ENCODE measurements at places on chromosomes 6 and 20.

GRCh38 chr6:74366634-74367033, 670.6 kb downstream of the CD109 start:
- no peak for DNase-seq

DNA sequence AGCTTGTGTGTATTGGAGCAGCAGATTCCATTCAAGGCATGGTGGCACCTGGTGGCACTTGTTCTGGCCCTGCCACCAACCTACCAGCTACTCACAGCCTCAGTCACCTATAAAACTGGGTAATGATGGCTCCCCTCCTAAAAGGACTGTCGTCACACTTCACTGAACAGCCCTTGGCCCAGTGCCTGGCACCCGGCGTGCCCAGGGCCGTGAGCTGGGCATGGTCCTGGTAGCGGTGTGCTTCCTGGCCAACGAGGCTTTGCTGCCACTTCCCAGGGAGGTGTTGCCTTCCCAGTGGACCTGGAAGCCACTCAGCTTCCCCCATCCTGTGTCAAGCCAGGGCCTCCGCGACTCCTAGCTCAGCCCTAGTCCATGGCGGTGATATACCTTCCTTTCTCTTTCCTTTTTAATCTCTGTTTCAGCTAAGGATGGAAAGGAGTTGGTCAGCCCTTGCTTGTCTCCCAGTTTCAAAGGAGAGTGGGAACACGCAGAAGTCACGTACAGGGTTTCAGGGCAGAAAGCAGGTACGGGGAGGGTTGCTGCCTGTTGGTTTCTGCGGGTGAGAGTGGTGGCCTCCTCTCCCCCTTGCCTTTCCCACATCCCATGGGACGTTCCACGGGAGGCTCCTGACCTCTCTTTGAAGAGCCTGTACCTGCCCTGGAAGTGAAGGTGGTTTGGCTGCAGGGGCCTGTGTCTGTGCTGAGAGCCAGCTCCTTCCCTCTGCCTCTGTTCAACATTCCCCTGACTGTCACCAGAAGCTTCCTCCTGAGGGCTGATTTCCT, 25.5 kb downstream of the ENTPD6 start:
- no peak for DNase-seq

DNA sequence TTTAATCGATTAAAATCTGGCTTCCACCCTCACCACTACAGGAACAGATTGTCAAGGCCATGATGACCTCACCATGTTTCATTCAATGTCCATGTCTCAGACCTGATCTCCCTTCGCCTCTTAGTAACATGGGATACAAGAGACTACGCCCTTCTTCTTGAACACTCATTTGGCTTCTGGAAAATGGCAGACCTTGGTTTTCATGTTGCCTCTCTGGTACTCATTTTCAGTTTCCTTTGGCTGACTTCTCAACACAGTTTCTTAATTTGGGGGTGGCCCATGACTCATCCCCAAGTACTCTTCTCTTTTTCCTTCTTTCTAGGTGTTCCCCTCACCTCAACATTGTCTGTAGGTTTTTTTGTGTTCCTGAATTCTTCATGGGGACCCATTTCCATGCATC, 22.7 kb downstream of the TMX4 start:
- DNase-seq = no peak

DNA sequence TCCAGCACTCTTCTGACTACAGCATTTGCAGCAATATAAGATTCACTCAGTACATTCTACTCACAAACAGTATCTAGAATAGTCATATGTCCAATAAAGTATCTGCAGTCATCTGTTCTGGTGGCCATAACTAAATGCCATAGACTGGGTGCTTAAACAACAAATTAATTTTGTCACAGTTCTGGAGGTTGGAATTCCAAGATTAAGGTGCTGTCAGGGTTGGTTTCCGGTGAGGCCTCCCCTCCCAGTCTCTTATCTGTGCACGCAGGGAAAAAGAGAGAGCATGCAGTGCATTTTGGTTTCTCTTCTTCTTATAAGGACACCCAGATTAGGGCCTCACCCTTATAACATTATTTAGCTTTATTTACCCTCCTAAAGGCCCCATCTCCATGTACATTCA, 21.3 kb upstream of the NUS1 start:
- no peak for DNase-seq

DNA sequence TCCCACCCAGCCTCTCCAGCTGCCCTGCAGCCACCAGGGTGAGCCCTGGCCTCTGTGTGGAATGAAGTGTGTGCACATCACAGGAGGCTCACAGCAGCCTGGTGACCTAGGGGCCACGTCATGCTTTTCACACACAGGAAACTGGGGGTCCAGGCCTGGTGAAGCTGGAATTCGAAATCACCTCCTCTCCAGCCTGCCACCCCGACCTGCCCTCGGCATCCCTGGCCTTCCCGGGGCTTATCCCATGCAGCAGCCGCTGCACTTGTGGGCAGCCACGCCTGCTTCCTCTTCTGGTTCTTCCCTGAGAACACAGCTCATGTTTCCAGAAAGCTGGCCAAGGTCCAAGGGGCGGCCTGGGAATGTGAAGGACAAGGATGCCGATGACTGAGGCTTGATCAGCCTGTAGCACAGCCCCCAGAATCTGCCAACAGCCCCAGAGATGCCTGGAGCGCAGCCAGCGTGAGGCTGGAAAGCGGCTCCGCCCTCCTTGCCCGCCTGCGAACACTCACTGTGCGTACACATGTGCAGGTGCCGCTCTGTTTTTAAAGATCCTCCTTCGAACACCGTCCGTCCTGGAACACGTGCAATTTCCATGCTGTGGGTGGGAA, 4.2 kb upstream of the NTSR1 start:
- DNase-seq = no peak

DNA sequence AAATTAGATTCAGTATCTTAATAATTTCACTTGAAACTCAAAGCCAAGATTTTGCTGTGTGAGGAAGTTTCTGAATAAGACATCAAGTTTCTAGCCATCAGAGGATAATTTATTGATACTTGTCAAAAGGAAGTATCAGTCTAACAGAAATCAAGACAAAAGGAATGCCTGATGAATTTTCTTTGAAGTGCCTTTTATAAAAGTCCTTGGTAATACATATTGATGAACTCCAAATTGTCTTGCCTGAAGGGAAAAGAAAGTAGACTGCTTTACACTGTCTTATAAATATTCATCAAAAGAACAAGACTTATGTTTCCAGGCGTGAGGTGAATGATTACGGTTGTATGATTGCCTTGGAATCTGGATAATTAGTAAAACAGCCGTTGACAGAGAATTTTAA, 986.0 kb upstream of the MAP3K7 start:
- no peak for DNase-seq

DNA sequence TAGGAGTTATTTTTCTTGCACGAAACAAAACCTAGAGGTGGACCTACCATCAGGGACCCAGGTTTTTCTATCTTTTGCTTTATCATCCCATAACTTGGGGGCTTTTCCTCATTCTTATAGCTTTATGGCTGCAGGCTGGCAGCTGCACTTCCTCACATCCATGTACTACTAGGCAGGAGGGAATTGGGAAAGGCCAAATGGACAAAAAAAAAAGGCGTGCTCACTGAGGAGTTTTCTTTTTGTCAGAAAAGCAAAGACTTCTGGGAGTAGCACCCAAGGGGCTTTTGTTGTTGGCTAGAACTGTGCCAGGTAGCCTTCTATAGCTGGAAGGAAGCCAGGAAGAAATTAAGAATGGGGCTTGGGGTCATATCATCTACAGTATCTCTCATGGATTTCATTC, 61.4 kb downstream of the SLX4IP start:
- no peak for DNase-seq

DNA sequence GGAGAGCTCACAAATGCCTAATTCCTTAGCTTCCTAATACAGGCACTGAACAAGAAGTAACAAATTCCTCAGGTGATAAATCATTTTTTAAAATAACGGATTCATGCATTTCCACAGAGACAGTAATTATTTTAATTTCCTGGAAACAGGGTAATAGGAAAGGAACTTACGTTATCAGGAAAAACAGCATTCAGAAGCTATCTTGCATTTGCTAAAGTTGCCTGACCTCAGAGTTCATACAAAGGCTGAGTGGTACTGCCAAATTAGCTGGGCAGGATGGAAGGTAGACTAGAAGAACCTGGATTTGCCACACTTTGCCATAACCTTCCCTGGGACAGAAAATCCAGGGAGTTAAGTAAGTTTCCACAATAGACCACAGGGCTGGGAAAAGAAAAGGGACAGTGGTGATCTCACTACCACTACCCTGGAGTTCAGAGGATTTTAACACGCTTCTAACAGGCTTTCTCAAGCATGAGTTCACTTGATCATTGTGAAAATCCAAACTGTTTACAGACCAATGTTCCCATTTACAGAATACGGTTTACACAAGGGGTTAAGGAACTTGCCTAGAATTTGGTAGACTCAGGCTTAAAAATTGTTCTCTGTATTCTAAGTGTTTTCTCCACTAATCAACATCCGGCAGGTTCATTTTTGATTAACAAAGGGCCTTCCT, 57.0 kb downstream of the KIF13A start:
- no peak for DNase-seq

DNA sequence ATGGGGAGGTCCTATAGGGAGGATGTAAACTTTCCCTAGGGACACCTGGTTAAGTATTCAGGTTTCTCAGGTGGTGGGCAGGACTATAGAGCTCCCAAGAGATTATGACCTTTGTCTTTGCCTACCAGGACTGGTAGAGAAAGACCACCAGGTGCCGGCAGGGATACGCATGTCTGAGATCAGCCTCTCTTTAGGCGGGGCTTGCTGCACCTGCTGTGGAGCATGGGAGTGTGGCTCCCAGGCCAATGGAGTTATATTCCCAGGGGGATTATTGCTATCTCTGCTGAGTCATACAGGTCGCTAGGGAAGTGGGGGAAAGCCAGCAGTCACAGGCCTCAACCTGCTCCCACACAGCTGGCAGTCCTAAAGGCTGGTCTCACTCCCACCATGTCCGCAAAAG, 280.5 kb upstream of the MMS22L start:
- DNase-seq = no peak

DNA sequence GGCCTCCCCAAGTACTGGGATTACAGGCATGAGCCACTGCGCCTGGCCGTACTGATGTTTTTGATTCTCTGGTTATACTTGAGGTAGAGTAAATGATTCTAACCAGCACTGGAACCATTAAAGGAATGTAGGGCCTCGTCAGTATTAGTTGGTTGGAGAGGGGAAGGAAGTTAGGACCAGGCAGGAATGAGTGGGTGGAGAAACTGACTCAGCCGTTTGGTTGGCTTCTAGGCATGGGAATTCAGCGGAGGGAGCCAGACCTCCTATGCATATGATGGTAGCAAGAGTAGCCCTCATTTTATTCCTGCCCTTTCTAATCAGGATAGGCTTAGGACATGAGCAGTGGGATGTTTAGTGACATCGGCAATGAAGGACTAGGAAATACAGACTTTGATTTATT, 19.0 kb upstream of the SERINC3 start:
- DNase-seq = no peak

DNA sequence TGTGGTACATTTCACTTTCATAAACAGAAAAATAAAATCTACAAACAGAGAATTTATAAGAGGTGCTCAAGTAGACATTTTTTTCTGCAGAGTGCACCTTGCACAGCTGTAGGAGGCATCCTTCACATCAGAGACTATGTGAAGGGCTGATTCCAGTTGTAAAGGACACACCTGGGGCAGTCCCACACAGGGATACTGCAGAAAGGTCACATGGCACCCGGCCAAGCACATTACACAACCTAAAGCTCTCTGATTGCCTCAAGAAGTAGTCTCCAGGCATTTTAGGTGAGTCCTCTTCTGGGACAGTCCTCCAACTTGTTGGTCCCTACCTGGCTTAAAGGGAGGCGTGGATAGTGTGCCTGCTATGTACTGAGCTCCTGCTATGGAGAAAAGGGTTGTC, 502.9 kb upstream of the NOX3 start:
- no peak for DNase-seq

DNA sequence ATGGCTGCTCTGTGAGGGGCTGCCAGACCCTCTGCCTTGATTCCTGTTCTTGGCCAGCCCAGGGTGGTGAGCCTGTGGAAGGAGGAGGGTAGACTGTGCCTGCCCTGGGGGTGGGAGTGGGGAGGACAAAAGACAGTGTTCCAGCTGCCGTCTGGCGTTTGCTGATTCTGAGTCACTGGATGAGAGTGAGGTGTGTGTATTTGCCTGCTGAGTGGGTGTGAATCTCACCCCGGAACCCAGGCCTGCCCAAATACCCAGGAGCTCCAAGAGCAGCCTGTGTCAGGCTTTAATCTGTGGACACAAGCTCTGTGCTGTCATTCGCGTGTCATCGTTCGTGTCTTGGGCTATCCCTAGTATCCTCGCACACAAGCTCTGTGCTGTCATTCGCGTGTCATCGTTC, 2.6 kb upstream of the LKAAEAR1 start:
- no peak for DNase-seq

DNA sequence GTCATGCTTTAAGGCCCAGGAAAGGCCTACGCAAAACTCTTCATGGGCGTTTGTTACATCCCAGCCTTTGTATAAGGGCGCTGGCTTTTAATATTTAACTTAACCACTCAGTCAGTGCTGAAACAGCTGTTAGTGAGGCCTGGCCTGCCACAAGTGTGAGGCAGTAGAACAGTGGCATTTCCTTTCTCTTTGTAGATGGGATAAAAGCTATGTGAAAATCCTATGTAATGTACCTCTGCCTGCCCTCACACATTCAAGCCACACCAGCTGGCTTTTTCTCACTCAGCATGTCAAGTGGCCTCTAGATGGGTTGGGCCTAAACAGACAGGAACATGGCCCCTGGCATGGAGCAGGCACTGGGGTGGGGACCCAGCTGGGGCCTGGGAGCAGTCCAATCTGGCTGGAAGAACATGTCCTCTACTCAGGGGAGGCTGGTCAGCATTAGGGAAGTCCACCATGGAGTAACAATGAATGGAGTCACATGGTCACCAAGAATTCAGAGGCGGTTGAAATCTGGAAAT, 20.7 kb downstream of the CGA start:
- DNase-seq = no peak

- no peak for DNase-seq
Measured at GRCh38 chr6:85127696-85128243, 322.1 kb upstream of the NT5E start.

- DNase-seq = no peak
Measured at GRCh38 chr6:36772397-36772796, 66.8 kb downstream of the CPNE5 start.

- no peak for DNase-seq
Measured at GRCh38 chr6:72894091-72894490, 272.2 kb downstream of the KCNQ5 start.

DNA sequence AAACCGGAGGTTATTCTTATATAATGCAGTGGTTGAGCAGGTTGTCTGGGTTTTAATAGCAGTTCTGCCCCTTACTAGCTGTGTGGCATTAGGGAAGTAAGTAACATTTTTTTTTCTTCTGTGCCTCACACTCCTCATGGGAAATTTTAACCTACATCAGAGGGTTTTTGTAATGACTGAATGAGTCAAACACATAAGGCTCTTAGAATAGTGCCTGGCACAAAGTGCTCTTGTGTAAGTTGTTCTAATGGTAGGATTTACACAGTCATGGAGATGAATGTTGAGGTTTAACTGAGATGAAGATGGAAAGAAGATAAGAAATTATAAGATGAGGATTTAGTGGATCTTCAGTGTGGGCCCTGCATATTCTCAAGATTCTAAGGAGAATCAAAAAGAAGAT, 68.4 kb upstream of the PHIP start:
- no peak for DNase-seq

GRCh38 chr6:24883618-24884017, 52.1 kb downstream of the RIPOR2 start:
- no peak for DNase-seq

- DNase-seq = no peak
Measured at GRCh38 chr6:152034631-152035030, 227.1 kb downstream of the ESR1 start.

GRCh38 chr20:6579824-6580223, 187.7 kb upstream of the BMP2 start:
- no peak for DNase-seq

All from stimulated activated CD4-positive, alpha-beta T cell treated with anti-CD3 and anti-CD28 coated beads, Interleukin-12 subunit alpha, Interleukin-12 subunit beta, amount 100 ng/mL, for 4 hours (primary cell).